ENCODE measurements at places on chromosomes 16 and 17. TPM values are rescaled to one million over a fixed set of nuclear protein-coding genes. Genes with fewer than 3 reads are reported as not detected.

CD300A gene
- 2.8 TPM for polyA plus RNA-seq

DNA sequence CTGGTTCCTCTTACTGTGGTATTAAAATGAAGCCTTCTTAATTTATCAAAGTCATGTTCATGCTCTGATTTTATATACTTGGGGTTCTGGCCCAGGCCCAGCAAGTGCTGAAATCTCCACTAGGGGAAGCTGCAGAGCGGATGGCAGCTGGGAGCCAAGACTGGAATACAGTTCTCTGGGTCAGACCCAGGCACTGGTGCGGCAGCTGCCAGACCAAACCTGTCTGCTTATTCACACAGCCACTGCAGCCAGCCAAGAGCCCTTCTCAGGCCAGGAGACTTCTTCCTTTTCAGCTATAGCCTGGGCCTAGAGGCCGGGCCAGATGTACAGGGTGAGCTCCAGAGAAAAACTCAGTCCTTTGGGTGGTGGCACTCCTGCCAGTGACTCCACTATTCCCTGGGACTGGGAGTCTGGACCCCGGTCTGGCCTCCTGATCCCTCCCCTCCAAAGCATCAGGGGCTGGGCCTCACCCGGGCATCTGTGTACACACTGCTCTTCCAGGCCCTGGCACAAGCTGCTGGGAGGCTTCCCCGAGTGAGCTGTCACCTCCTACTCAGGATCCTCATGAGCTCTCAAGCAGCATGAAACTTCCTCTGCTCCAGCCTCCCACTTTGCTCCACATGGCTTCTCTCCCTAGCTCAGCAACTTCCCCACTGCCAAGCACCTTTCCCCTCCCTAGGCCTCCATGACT is 24.4 kb downstream of the ATP6V0D1 start:
- DNase-seq = no peak

DNA sequence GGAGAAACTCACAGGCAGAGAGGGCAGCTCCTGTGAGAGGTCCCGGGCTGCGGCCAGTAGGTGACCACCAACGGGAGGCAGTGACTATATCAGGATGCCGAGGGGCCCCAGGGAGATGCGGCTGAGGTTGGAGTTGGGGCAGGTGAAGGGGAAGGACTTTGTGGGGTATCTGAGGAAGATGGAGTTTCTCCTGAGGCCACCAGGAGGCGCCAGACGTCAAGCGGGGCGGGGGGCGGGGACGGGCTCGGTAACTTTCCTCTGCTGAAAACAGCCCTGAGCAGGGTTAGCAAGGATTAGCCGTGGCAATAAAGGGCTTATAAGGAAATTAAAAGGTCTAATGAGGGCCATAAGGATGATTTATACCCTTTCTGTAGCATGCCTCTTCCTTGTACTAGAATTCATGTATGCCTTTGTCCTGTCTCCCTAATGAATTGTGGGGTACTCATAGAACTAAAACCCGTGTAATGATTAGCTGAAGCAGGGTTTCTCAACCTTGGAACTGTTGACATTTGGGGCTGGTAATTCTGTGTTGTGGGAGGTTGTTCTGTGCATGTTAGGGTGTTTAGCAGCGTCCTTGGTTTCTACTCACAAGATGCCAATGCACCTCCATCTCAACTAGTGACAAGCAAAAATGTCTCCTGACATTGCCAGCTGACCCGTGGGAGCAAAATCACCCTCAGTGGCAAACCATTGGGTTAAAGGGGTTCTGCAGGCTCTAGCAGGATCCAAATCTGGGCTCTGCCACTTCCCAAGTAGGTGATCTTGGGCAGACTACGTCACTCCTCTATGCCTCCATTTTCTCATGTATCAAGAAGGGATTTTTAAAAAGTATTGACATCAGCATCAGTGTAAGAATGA is 74.8 kb upstream of the GRIN2A start:
- peak; percentile 52 for DNase-seq

LAT gene
- polyA plus RNA-seq = 5.3 TPM

DNA sequence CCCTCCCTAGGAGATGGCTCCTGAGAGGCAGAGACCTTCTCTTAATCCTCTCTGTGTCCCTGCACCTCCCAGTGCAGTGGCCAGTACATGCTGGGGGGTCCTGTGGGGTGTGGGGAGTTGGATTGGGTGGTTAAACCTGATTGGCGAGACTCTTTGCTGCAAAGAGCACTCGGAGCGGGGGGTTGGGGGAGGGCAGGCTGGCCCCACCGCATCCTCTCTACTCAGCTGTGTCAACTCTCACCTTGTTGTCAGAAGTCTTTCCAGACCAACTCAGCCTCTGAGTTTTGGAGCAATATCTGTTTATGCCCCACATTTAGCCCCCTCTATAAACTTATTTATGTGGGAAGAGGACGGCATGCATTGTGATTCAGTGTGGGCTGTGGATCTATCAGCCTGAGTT is 40.0 kb downstream of the SMARCE1 start:
- no peak for DNase-seq

DNA sequence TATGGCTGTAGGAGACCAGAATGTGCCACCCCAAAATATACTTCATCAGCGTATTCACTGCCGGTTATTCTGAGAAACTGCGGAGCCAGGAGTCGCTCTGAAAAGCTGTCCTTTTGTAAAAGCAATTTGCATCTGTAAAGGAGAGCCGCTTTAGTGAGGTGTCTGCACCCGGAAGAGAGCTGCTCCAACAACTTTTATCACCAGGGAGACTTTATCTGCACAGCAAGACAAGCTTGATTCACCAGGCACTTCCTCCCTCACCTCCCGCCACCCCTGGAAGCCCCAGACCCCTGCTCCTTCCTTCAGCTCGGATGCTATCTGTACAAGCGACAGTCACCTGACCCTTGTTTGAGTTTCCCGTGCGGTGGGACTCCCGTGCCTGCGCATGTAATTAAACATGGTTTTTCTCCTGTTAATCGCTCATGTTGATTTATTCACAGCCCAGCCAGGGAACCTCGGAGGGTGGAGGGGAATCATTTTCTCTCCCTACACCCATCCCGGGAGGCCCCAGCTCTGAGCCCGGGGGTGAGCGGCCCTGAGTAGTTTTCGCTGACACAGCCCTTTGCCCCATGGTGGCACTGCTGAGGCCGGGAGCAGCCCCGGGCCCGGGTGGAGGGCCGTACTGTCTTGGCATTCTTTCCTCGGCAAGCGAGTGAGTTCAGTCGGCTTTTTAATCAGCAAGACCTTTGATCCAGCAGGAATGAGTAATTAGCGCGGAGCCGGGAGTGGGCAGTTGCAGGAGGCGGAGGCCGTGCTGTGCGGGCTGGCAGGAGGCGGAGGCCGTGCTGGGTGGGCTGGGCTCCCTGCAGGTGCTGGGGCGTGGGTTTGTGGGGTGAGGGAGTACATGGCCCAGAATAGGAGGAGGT is 222.7 kb upstream of the CIBAR2 start:
- no peak for DNase-seq

DNA sequence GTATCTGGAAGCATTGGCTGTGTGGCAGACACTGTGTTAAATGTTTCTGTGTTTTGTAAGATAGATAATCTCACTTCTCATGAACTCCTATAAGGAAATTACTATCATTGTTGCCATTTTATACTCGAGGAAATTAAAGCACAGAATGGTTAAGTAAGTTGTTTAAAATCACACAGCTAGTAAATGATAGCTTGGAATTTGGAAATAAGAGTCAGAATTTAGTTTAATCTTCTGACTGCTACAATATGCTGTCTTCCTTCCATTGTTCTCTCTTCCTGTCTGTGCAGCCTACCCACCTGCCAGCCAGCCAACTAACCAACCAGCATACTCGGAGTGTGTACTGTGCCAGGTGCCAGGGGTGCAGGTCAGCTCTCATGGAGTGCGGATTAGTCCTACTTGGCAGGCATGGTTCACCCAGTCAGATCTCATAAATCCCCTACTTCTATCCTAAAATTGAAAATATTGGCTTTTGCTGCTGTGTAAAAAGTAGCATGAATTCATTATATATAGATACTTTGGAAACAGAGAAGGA is 79.9 kb upstream of the LGALS9 start:
- DNase-seq = no peak

RBL2 gene
- 97.4 TPM for polyA plus RNA-seq

CLEC10A gene
- 0.92 TPM for polyA plus RNA-seq

DNA sequence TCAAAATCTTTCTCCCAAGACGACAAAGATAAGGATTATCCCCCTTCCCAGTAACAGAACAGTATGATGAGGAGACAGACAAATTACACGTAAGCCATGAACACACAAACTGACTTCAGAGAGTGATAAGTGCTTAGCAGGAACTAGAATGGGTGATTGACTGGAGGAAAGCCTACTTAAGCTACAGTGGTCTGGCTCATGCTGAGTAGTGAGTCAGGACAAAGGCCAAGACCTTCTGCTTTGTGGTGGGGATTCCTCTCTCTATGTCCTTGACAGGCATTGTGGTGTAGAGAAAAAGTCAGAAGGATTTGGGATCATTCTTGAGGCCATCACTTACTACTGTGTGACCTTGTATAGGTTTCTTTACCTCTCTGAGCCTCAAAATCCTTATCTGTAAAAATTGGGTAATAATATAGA is 381.9 kb upstream of the CCL2 start:
- no peak for DNase-seq

HLF gene
- polyA plus RNA-seq = 3.0 TPM

DNA sequence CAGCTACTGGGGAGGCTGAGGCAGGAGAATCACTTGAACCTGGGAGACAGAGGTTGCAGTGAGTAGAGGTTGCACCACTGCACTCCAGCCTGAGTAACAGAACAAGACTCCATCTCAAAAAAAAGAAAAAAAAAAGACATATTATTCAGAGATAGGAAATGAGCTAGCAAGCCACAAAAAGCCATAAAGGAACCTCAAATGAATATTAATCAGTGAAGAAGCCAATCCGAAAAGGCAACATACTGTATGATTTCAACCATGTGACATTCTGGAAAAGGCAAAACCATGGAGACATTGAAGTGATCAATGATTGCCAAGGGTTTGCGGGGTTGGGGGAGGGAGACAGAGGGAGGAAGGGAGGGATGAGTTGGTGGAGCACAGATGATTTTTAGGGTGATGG is 8.4 kb upstream of the EXOC7 start:
- DNase-seq = no peak

PRKCA gene
- polyA plus RNA-seq = 24.5 TPM

- DNase-seq = no peak
Measured at GRCh38 chr16:57724531-57724930, 11.0 kb upstream of the KATNB1 start.

DNA sequence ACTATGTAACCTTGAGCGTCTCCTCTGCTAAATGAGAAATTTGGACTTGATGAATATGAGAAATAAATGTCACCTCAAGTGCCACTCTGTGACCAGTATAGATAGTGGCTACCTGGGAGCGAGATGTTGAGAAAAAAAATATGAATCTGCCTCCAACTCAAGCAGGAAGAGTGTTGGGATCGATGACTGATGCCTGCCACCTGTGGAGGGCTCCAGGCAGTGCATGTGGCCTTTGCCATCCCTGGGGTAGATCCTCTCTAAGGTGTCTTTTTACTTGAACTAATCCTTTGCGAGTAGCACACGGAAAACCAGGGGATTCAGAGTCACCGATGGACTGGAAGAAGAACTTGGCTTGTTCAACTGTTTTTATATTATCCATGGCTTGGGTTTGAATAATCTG is 9.4 kb downstream of the CCDC182 start:
- DNase-seq = no peak

- peak; percentile 22 for DNase-seq
Measured at GRCh38 chr17:3635474-3636153, 436 bp downstream of the SHPK start.

SLC52A1 gene
- 0.16 TPM for polyA plus RNA-seq

- DNase-seq = no peak
Measured at GRCh38 chr16:74951681-74952080, 33.2 kb downstream of the WDR59 start.

DNA sequence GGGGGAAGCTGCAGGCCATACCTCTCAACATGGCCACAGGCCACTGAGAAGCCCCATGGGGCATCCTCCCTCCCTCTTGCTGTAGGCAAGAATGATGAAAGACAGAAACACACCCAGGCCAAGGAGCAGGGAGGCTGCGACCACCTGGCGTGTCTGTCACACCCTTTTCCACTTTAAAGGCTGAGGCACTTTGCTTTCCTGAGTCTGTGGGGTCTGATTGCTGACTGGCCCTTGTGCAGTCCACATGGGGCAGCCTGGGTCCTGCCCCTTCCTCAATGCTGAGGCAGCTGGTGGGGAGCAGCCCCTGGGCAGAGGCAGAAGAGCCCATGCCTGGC is 8.7 kb downstream of the TMEM204 start:
- DNase-seq = no peak

RASD1 gene
- 2.6 TPM for polyA plus RNA-seq

GRCh38 chr17:9924735-9925191 is 19.7 kb upstream of the RCVRN start:
- DNase-seq = peak; percentile 71

DNA sequence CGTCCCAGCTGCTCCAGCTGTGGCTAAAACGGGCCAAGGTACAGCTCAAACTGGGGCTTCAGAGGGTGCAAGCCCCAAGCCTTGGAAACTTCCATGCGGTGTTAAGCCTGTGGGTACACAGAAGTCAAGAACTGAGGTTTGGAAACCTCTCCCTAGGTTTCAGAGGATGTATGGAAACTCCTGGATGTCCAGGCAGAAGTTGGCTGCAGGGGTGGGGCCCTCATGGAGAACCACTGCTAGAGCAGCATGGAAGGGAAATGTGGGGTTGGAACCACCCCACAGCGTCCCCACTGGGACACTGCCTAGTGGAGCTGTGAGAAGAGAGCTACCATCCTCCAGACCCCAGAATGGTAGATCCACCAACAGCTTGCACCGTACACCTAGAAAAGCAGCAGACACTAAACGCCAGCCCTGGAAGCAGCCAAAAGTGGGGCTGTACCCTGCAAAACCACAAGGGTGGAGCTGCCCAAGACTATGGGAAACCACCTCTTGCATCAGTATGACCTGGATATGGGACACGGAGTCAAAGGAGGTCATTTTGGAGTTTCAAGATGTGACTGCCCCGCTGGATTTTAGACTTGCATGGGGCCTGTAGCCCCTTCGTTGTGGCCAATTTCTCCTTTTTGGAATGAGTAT is 2.2 kb downstream of the SDR42E1 start:
- DNase-seq = no peak

NPIPB5 gene
- polyA plus RNA-seq = 79.9 TPM

DNA sequence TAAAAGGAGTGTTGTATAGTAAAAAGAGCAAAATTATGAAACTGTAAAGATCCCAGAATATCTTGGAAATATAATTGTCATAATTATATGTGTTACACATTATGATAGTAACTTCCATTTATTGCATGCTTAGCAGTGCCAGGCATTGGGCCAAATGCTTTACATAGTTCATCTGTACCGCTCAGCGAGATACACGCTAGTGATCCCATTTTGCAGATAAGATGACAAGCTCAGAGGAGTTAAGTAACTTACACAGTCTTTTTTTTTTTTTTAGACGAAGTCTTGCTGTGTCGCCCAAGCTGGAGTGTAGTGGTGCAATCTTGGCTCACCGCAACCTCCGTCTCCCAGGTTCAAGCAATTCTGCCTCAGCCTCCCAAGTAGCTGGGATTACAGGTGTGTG is 6.8 kb upstream of the EZH1 start:
- no peak for DNase-seq

DNASE1 gene
- 31.0 TPM for polyA plus RNA-seq

CCL18 gene
- not detected for polyA plus RNA-seq

RAB11FIP4 gene
- polyA plus RNA-seq = 14.0 TPM

- DNase-seq = no peak
Measured at GRCh38 chr17:72631568-72631948, 460.9 kb downstream of the SLC39A11 start.

PLEKHH3 gene
- 18.6 TPM for polyA plus RNA-seq

GRCh38 chr16:62253966-62254365 is 217.7 kb upstream of the CDH8 start:
- DNase-seq = no peak

C16orf92 gene
- not detected for polyA plus RNA-seq

All from renal cortex interstitium (tissue), 15 donors.